ENCODE measurements at places on chromosomes 11 and 22. TPM values are rescaled to one million over a fixed set of nuclear protein-coding genes. Genes with fewer than 3 reads are reported as not detected.

GRCh38 chr11:27874998-27875830, 175.0 kb upstream of the BDNF start:
- DNase-seq, result no peak

KRTAP5-3 gene
- total RNA-seq, result not detected

GRCh38 chr22:38012604-38013072, 28.3 kb upstream of the SOX10 start:
- no peak for DNase-seq

DNA sequence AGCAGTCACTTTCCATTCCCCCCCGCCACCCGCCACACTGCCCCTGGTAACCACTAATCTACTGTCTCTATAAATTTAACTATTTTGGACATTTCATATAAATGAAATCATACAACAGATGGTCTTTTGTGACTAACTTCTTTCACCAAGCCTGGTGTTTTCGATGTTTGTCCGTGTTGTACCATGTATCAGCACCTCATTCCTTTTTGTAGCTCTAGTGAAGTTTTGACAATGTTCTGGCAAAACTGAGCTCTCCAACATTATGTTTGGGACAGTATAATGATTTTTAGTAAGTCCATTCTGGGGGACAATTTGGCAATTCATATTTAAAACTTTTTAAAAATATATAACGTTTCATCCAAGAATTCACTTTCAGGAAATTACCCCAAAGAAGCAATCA, 45.6 kb upstream of the ARHGAP42 start:
- DNase-seq, result no peak

DNA sequence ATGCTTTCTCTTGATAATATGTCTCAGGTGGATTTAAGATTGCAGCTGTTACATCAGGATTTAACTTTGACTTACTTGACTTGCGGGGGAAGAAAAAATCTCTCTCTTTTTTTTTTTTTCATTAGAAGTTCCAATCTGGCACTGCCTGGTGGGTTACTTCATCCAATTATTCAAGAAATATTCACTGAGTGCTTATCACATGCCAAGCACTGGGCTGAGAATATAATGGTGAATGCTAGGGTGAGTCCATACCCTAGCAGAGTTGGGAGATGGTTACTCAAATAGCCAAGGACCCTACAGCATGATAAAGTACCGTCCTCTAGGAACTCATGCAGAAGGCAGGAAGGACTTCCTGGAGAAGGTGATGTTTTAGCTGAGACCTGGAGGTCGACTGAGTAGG, 57.9 kb upstream of the EIF3D start:
- no peak for DNase-seq

GRCh38 chr11:126929179-126930061, 71.2 kb downstream of the KIRREL3 start:
- DNase-seq, result no peak

SULT4A1 gene
- 0.08 TPM for total RNA-seq

- no peak for DNase-seq
Measured at GRCh38 chr11:78449866-78450265, 32.2 kb upstream of the GAB2 start.

- peak; percentile 75 for DNase-seq
Measured at GRCh38 chr11:67584205-67584880, 731 bp downstream of the GSTP1 start.

DNA sequence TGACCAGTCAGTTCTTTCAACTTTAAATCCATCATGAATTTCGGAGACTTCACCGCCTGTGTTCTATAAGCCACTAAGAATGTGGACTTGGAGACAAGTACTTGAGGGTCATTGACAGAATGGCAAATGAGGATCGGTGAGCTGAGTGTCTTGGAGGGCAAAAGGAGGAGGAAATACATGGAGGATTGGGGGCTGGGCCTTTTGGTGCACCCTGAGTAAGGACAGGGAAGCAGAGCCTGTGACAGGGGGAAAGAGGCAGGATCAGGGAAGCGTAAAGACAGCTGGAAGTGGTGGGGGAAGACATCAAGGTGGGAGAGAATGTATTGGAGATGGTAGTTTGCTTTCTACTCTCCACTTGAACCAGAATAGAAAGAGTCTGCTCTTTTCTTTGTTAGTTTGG, 70.4 kb upstream of the MTMR2 start:
- DNase-seq, result no peak

CDC42BPG gene
- 1.1 TPM for total RNA-seq

GRCh38 chr22:46780453-46780852, 18.0 kb downstream of the TBC1D22A start:
- no peak for DNase-seq

- no peak for DNase-seq
Measured at GRCh38 chr22:50084080-50084477, 1.1 kb downstream of the MLC1 start.

KLHDC7B gene
- total RNA-seq, result not detected

GRCh38 chr11:113114705-113115027, 153.4 kb downstream of the NCAM1 start:
- no peak for DNase-seq

- no peak for DNase-seq
Measured at GRCh38 chr11:113806406-113806805, 26.8 kb downstream of the CLDN25 start.

DNA sequence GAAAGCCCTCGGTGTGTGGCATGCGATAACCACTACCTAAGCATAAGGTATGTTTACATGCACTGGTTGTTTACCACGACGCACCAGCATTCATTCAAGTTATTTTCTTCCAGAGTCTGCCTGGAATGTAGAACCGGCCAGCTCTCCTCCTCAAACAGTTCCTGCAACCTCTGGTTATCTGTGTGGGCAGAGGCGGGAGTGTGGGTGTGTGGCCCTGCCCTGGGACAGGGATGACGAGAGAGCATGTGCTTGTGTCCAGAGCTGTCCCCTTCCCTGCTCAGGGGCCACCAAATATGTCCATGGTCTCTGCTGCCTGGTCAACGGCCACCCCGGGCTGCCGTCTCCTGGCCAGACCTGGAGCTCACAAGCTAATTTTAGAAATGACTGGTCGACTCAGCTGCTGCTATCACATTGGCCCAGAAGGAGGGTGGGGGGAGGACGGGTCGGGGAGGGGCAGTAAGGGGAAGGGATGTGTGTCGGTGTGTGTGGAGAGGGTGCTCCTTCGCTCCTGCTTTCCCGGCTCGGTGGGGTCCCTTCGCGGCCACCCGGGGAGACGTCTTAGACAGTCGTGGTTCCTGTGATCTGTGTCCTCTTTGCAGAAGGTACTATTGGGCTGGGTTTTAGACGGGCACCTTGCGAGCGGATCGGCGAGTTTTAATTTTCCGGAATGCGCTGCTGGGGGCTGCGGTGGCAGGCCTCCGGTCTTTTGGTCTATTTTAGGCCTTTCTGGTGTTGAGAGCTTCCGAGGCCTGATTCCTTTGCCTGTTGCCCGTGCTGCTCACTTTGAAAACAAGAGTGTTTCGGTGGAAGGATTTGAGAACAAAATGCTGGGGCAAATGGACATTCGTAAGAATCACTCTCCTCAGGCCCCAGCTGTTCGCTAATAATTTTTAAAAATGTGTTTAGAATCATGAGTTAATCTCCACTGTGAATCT, at the start of gene MYO18B:
Gene MYO18B, plus strand, starts transcription at position 497 of the 935 bp plus-strand sequence. CDS start 18,905 bp downstream, outside the sequence.
- DNase-seq, result peak; percentile 79

- DNase-seq, result no peak
Measured at GRCh38 chr11:32122200-32122599, 31.3 kb downstream of the RCN1 start.

ALG12 gene
- total RNA-seq, result 17.0 TPM

DNA sequence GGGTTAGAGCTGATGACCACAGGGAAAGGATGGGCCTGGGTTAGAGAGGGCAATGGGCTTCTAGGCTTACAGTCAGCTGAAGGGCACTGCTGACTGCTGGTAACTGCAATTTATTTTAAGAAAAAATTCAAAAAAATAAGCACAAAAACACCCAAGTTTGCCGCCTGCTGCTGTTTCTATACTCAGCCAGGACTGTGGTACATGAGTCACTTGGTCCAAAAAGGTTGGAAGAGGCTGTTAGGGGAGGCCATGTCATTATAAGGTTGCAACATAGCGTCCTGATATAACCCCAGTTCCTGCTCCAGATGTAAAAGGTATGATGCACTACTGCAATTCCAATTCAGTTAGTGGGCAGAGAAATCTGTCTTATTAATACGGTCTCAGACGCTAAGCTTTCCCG, 98.9 kb downstream of the ETS1 start:
- DNase-seq, result no peak

GRCh38 chr11:113553915-113554314, 78.7 kb upstream of the DRD2 start:
- no peak for DNase-seq

GRCh38 chr22:36065775-36066544, 37.3 kb upstream of the RBFOX2 start:
- DNase-seq, result peak; percentile 86

GDPD4 gene
- total RNA-seq, result not detected

KRTAP5-10 gene
- total RNA-seq, result not detected

GRCh38 chr11:111733016-111733415, 33.2 kb downstream of the PPP2R1B start:
- DNase-seq, result peak; percentile 40

DNA sequence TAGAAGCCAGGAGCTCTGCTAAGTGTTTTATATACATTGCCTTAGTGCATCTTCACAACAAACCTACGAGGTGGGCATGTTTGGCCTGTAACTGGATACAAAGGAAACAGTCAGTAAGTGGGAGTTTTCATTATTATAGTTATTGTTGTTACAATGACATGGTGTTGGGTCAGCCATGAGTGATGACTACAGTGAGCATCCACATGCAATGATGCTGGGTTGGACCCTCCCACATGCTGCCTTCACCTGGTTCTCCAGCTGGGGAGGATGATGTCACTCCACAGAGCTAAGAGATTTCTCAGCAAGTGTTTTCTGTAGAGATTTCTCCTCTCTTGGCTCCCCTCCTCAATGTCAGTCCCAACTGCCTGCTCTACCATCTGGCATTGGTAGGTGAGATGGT, 59.3 kb downstream of the EHF start:
- no peak for DNase-seq

DNA sequence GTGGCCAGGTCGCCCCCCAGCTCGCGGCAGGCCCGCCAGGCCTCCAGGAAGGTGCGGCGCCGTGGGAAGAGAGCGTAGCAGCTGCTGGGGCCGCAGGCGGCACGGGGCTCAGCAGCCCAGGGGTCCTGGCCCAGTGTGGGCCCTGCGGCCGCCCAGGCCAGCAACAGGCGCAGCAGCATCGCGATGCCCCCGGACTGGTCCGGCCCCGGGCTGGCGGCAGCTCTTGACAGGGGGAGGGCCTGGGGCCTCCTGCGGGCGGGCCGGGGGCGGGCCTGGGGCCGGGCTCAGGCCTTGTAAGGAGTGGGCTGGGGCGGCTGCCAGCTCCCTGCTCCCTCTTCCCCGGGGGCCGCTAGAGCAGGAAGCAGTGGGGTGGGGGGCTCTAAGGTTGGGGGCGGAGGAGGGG, at the start of gene CD248:
Gene CD248, minus strand, starts transcription at position 196 of the 403 bp plus-strand sequence. Its CDS starts 17 bp downstream, at position 179.
- DNase-seq, result peak; percentile 87

MRGPRX4 gene
- not detected for total RNA-seq

GRCh38 chr11:101912823-101913284, 2.0 kb upstream of the CEP126 start:
- no peak for DNase-seq

PSMC3 gene
- total RNA-seq, result 146 TPM

DNA sequence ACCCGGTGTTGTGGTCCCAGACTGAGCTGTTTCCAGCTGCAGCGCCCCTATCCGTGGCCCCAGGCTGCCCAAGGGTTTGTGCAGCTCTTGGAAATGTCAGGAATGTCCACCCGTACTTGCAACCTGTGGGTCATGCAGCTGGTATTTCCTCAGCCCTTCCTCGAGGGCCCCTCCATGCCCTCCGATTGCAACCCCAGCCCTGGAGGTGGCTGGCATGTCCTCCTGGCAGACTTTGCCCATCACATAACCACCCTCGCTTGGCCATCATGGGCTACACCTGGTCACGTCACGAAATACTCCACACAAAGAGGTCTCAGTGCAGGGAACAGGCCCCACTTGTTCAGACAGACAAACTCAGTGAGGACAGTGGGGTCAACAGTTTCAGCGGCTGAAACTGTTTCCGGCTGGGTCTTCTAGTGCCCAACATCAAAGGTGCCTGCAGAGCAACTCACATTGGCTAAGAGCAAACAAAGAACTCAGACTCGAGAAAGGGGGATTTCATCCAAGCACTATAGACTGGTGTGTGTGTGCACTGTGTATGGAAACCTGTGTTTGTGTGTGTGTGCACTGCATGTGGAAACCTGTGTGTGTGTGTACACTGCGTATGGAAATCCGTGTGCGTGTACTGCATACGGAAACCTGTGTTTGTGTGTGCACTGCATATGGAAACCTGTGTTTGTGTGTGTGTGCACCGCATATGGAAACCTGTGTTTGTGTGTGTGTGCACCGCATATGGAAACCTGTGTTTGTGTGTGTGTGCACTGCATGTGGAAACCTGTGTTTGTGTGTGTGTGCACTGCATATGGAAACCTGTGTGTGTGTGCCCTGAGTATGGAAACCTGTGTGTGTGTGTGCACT, 72.8 kb upstream of the CCND1 start:
- DNase-seq, result no peak

DNA sequence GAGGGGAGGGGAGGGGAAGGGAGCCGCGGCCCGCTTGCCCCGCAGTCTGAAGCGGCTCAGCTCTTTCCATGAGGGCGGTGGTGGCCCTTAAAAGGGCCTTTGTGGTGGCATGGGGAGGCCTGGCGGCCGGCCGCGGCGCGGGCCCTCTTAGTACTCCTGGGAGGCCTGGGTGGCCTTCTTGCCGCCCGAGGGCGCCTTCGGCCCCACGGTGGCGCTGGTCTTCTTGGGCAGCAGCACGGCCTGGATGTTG, 6.9 kb downstream of the DPAGT1 start:
- peak; percentile 85 for DNase-seq

DNA sequence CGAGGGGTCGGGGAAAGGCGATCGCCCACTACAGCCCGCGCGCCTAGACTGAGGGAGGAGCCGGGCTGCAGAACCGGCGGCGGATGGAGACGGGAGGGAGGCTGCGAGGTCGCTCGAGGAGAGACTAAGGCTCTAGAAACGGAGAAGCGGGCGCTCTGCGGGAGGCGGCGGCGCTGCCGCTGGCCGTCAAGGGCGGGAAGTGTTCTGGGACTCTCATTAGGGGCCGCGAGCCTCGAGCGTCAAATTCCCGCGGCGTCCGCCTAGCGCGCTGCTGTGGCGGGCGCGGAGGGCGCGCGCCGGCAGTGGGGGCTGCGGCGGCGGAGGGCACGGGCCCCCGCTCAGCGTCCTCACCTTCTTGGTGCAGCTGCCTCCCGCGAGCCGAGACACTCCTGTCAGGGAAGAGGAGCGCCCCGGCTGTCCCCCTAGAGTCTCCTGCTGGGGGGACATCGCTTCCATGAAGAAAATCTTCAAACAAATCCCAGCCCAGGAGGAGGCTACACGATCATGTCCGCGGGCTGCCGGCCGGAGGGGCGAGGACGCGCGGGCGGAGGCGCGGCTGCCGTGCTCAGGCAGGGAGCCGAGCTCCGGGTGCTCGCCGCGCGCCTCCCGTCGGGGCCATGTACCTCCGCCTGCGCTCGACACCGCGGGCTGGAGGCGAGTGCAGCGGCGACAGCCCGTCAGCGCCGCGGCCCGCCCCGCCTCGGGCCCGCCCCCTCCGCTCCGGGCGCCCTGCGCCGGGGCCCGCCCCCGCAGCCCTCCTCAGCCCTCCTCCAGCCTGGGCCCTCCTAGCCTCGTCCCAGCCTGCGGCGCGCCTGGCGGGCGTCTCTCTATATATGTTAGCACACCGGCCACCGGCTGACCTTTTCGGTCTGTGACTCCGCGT, at the start of gene ARHGAP20:
Gene ARHGAP20, minus strand, starts transcription at position 662 of the 883 bp plus-strand sequence. Its CDS starts 206 bp downstream, at position 456.
- peak; percentile 55 for DNase-seq

GRCh38 chr22:35587447-35587870, 29.7 kb downstream of the MB start:
- DNase-seq, result peak; percentile 91

GRCh38 chr22:50206599-50206998, 5.8 kb downstream of the SELENOO start:
- DNase-seq, result peak; percentile 81

- DNase-seq, result peak; percentile 9
Measured at GRCh38 chr22:49768077-49768910, 59.4 kb downstream of the BRD1 start.

GRCh38 chr11:45166604-45166897, 20.1 kb downstream of the PRDM11 start:
- DNase-seq, result no peak
